ENCODE measurements at places on chromosomes 7 and 10.

DNA sequence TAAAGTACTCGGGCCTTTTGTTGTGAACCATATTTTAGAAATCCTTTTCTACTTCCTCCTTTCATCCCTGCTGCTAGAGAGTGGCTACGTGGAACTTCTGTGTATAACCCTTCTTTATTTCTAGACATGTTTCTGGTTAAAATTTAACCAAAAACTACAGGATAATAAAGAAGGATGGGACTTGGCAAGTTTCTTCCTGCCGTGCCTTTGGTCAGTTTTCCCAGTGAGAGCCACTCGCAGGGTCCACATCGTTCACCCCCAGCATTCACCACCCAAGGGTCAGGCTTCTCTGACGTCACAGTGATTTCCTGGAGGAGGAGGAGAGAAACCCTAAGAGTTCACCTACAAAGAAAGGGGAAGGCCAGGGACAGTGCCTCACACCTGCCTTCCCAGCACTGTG is 45.4 kb downstream of the NKX6-2 start:
- DNase-seq = no peak

DNA sequence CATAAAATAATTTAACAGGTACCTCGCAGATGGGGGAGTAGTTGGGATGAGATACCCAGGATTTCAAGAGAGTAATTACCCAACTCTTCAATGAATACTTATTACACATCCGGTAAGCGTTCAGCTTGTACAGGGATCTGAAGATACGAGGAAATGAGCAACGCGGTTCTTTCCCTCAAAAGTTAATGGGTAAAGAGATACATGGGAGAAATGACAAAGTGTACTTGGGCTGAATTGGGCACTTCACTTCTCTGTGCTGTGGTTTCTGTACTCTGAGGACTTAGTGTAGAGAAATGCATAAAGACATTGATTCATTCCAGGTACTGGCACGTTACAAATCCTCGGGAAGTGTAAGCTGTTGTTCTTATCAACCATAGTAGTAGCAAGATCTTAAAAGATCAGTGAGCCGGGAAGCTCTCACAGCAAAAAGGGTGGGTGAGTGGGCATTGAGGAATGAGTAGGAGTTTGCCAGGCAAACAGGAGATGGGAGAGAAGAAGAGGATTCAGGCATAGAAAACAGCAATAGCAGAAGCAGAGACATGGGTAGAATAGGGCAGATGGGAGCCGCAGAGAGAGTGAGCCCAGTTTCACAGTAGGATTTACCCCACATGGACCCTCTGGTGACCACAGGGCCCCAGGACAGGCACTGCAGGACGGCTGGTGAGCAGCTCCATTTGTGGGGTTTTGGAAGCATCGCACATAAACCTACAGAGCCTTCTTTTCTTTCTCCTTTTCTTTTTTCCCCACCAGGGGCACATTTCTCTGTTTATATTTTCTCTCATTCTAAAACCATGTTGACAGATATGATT is 304.3 kb upstream of the PITRM1 start:
- no peak for DNase-seq

DNA sequence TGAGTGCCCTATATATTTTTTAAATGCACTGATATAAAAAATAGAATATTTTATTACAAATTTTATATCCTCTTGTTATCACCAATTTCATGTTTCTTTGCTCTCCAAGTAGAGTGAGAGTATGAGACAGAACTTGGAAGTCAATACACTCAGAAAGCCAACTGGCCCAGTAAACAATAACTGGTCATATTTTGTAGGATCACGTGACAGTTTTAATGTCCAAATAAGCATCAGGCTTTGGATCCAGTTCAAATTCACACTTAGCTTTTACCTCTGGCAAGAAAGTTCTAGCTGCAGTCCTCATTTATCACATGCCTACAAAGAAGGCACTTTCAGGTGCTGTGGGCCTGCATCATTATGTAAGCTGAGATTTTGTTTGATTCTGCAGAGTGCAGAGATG is 21.6 kb upstream of the TPK1 start:
- no peak for DNase-seq

DNA sequence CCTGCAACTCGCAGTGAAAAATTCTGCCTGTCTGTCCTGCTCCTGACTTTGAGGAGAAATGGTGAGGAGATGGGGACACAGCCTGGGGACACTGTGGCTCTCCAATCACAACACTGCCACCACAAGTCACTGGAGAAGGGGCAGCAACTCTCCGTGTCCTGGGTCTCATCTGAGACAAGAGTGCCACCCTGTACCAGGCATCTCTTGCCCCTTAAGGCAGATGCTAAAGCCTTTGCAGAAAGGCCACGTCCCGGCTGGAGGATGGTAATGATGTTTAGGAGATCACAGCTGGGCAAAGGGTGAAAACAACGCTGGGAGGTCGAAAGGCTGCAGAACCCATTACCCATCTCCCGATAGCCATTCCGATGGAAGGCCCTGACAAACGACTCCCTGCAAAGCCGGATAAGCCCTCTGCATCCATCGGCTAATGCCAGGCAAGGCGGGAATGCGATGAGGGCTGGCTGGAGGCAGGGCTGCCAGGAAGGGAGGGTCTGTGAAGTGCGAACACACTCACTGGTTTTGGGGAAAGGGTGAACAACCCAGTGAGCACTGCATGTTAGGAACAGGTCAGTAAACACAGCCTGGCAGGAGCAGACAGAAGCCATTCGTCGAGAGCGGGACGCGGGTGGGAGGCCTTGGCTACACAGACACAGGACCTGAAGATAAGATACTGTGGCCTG is 190.8 kb downstream of the ADARB2 start:
- DNase-seq = no peak

DNA sequence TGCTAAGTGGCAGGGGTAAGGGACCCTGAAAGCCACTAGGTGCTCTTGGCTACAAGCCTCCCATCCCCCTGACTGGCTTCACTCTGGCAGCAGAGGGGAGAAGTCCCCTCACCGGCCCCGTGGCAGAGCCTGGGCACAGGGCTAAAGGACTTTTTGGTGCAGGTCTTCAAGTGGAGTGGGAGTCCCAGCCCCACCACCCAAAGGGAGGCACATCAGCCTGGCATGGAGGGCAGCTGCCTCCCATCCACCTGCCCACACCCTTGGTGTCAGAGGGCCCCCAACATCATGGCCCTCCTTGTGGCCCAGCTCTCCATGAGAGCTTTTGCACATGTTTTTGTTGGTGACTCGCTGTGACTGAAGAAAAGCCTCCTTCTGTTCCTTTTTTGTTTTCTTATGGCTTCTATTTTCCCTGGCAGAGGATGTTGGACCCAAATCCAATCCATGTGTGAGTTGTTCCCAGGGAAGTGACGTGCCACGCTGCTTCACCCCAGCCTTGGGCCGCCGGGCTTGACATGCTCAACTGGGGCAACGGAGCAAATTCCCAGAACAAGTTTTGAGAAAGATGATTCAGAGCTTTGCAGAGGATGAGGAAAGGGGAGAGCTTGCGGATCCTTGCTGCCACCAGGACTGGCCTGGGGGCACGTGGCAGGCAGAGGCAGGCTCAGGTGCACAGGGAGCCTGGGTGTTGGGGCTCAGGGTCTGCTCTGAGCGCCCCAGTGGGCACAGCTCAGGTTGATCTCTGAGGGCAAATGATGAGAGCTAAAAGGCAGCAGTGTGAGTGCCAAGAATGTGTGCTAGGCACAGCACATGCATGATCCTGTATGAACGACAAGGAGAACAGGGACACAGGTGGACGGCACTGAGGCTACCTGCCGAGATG is 1.9 kb upstream of the AEBP1 start:
- no peak for DNase-seq

GRCh38 chr7:136293841-136294391 is 316.8 kb upstream of the MTPN start:
- DNase-seq = no peak

- no peak for DNase-seq
Measured at GRCh38 chr7:24442170-24442777, 131.0 kb upstream of the PALS2 start.

GRCh38 chr7:70267381-70268120 is 669.3 kb downstream of the AUTS2 start:
- peak; percentile 78 for DNase-seq

- DNase-seq = no peak
Measured at GRCh38 chr10:650886-651615, 38.4 kb downstream of the DIP2C start.

DNA sequence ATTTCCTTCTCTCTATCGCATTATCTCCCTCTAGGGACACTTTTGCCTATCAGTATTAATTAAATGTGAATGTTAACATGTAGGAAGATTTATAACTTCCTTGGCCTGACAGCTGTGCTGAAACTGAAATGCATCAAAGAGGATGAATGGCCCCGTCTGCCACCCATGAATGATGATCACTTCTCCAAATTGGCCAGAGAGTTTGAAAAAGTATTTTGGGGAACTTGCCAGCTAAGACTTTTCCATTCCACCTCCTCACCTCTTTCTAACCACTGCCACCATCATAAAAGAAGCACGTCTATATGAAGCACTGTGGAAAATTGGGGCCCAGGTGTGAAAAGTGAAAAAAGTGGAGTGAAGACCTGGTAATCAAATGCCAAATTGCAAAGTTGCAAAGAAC is 25.4 kb upstream of the ST8SIA6 start:
- DNase-seq = no peak

- DNase-seq = no peak
Measured at GRCh38 chr7:107779647-107780099, 23.4 kb downstream of the SLC26A3 start.

- DNase-seq = peak; percentile 50
Measured at GRCh38 chr7:21253740-21254687, 173.9 kb upstream of the SP4 start.

DNA sequence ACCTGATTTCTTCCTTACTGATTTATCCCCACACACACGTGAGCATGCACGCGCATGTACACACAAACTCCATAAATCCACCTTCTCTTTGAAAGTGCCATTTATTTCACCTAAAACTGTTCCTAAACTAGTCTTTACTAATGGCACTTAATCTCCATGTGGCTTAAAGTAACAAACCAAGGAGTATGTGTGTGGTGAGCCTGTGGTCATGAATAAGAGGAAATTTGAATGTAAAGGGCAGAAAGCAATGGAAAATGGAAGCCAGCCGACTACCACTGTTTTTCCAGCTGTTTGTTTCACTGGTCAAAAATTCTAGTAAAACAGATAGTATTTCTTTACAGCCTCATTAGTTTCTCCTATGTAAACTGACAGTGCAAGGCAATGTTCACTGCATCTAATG is 23.8 kb downstream of the SEMA3C start:
- no peak for DNase-seq

- DNase-seq = no peak
Measured at GRCh38 chr10:18195060-18195799, 55.0 kb downstream of the CACNB2 start.

DNA sequence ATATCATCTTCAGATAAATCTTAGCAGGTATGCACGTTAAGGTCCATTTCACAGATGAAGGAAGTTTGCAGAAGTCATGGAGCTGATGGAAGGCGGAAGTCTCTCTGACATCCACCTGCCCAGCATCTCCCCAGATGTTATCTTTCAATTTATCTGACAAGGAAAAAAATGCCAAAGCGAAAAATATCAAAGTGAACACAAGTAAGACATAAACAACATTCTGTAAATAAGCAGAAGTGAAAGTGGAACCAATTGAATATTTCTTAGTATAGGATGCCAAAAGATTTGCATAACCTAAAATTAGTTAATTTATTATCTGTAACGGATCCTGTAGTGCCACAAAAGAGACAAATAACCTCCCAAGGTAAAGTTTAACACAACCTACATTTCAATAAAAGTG is 73.6 kb upstream of the NEBL start:
- no peak for DNase-seq

- DNase-seq = no peak
Measured at GRCh38 chr7:16559497-16560179, 33.0 kb downstream of the LRRC72 start.

GRCh38 chr7:116367171-116367813 is 132.2 kb upstream of the CAV2 start:
- DNase-seq = no peak

DNA sequence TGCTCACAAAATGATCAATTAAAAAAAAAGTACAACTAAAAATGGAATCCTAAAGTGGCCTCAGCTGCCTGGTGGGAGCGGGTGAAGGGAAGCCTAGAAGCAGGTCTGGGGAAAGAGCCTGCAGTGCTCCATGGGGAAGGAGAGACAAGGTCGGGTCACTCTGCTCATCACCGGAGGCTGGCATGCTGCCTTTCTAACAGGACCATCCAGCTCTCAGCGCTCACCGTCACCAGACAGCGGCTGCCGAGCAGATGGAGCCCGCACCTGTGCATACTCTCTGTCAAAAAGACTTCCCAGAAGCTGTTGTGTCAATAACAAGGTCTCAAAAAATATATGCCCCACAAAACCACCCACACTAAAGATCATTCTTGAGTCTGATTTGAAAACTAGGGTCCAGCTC is 112.8 kb downstream of the BAMBI start:
- no peak for DNase-seq

DNA sequence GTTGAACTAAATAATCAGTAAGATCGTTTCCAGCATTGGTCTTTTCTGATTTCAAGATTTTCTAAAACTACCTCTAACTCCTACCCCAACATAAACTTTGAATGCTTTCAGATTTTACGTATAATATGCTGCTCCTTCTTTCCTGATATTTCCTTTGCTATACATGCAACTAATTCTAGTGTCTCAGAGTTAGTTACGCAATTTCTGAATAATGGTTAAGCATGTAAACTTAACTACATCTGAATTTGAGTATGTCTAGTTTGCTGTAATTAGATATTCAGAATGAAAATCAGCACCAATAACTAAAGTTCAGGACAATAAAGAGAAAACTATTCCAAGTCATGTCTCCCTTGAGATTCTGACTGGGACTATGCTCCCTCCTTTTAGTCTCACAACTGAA is 71.0 kb downstream of the SEMA3C start:
- no peak for DNase-seq

GRCh38 chr7:121302214-121302745 is 26.5 kb upstream of the WNT16 start:
- no peak for DNase-seq

- DNase-seq = no peak
Measured at GRCh38 chr7:151168003-151168786, 701 bp upstream of the GBX1 start.

- peak; percentile 4 for DNase-seq
Measured at GRCh38 chr7:122532406-122533269, 166.3 kb downstream of the RNF133 start.

- peak; percentile 46 for DNase-seq
Measured at GRCh38 chr10:69222157-69223027, 2.3 kb downstream of the HKDC1 start.

- no peak for DNase-seq
Measured at GRCh38 chr10:33612551-33612950, 278.1 kb upstream of the NRP1 start.

- peak; percentile 86 for DNase-seq
Measured at GRCh38 chr7:54664235-54665228, 94.5 kb downstream of the SEC61G start.

GRCh38 chr10:34141032-34141680 is 673.9 kb downstream of the PARD3 start:
- no peak for DNase-seq

DNA sequence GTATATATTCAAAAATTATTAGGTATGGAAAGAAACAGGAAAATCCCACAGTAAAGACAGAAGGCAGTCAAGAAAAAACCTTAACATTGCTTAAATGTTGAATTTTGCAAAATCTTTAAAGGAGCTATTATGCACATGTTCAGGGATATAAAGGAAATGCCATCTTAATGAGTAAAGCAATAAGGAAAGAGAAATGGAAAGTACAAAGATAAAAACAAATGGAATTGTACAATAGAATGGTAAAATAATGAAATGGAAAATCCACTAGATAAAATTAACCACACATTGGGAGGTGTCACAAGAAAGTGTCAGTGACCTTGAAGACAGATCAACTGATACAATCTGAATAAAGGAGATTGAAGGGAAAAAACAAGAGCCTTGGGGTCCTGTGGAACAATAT is 82.0 kb downstream of the KIF20B start:
- no peak for DNase-seq

GRCh38 chr7:91193141-91193540 is 71.1 kb upstream of the FZD1 start:
- no peak for DNase-seq

Measured in SK-N-DZ (cell line).